ENCODE measurements at places on chromosomes 2 and 18.
A peak's percentile ranks its signal among the peaks of the same experiment; 100 is the strongest.

- no peak for DNase-seq
Observed at GRCh38 chr2:3045318-3045921, 332.2 kb downstream of the EIPR1 start.

GRCh38 chr2:73987109-73987947, 2.6 kb downstream of the TET3 start:
- peak; percentile 28 for DNase-seq

- DNase-seq = no peak
Observed at GRCh38 chr2:23606968-23607367, 222.0 kb downstream of the KLHL29 start.

DNA sequence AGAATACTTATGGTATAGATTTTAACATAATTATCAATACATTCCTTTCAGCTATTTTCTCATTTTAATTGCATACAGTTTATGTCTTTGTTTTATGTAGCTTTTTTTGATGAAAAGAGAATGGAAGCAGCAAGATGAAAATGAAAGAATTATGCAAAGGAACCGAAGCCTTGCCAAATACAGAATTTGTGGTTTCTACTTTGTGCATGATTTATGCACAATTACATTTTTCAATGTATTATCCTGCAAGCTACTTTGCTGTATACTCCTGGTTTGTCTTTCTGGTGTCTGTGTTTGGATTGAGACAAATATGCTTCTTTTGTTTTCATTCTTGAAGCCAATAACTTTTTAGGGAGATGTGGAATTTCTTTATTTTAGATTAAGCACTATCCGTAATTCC, 1642.6 kb upstream of the CELF4 start:
- no peak for DNase-seq

DNA sequence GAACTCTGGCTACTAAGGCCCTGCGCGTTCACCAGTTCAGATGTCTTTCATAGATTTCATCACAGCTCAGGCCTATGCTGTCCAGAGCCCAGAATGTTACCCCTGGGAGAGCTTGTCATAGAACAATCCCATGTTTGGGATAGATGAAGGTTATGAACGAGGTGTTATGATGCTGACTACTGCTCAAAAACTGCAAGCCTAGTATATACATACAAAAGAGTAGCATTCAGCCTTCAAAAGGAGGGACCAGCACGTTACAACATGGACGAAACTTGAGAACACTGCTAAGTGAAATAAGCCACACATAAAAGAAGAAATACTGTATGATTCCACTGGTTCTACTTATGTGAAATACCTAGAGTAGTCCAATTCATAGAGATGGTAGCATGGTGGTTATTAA, 401.9 kb downstream of the NBAS start:
- DNase-seq = no peak

- no peak for DNase-seq
Observed at GRCh38 chr2:10619643-10620042, 70.1 kb downstream of the NOL10 start.

- DNase-seq = no peak
Observed at GRCh38 chr18:69889009-69889408, 58.7 kb downstream of the CD226 start.

- DNase-seq = no peak
Observed at GRCh38 chr2:111986116-111986900, 68.8 kb upstream of the TMEM87B start.

DNA sequence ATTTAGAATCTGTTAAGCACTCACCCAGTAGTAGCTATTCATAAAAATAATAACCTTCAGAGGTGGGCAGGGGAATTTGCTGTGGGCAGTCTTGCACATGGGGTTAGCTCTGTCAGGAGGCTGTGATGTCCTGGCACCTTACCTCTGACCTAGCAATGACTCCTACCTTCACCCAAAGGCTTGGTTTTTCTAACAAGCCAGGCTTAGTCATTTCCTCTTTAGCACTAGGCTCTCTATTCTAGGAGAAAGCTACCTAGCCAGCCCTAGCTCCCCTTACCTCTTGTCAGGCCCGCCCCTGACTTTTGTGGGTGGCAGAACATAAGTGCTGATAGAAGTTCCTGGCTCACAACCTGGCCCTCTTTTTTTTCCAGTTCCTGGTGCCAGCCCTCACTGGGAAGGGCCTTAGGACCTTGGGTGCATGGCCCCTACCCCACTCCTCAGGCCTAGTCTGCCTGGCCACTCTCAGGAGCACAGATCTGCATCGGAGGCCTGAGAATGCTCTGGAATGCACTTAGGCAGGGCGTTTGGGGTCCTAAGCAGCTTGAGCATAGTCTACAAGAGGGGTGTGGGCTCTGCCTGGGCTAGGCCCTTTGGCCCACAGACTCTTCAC, 17.7 kb downstream of the CPLX4 start:
- DNase-seq = no peak

- no peak for DNase-seq
Observed at GRCh38 chr2:17162713-17163112, 355.5 kb downstream of the RAD51AP2 start.

DNA sequence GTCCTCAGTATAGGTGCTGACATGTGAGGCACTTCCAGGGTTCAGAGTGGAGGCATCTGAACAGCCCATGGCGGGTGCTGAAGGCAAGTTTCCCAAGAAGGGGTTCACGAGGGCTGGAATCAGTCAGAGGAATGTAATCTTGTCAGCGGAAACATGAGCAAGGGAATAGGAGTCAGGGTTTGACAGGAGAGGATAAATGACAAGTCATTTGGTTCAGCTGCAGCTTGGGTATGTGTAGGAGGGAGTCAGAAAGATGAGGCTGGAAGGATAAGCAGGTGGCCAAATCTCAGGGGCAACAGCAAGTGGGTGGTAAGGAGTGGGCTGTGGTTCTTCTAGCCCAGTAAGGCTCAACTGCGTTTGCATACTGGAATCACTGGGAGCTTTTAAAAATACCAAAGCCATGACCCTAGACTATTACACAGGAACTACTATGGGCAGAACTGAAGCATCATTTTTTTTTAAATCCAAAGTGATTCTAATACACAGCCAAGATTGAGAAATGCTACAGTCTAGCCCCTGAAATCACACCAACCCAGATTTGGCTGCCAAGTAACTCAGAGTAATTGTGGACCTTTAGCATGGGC, 41.8 kb upstream of the NAB1 start:
- no peak for DNase-seq

GRCh38 chr18:36176177-36176584, 11.1 kb upstream of the MOCOS start:
- DNase-seq = no peak

GRCh38 chr2:183068561-183068960, 10.0 kb upstream of the DUSP19 start:
- no peak for DNase-seq

DNA sequence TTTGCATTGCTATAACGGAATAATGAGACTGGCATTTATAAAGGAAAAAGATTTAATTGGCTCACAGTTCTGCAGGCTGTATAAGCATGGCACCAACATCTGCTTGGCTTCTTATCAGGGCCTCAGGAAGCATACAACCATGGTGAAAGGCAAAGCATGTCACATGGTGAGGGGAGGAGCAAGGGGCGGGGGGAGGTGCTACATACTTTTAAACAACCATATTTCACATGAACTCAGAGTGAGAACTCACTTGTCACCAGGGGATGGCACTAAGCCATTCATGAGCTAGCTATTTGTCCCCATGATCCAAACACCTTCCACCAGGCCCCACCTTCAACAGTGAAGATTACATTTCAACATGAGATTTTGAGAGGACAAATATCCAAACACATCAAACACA, 188.7 kb downstream of the MBD5 start:
- DNase-seq = no peak

DNA sequence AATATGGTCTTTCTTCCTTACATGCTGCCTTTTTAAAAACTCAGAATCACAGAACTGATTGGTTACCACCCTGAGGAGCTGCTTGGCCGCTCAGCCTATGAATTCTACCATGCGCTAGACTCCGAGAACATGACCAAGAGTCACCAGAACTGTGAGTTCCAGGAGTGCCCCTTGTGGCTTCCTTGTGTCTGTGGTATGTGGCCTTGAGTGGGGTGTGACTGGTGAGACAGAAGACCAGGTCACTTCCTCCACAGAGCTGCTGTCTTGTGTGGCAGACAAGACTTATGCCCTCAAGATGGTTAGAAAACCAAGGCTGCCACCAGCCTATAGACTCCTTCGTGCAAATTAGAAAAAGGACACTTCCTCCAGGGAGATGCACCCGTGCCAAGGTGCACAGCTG, 72.6 kb downstream of the EPAS1 start:
- no peak for DNase-seq

DNA sequence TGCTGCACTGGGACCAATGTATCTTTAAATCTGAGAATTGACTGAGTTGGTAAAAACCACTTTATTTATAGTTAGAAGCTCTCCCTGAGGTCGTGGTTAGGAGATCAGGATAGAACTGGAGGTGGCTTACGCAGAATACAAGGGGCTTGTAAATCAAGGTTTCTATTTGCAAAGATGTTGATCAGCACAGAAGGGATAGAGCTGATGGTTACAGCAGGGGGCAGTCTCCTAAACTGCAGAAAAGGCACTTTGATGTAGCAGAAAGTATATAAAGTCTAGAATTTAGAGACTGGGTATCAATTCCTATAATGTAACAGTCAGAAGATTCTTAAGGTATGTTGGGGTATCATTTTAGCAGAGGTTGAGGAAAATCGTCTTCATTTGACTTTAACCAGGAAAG, 25.2 kb upstream of the ACVR1 start:
- DNase-seq = no peak

GRCh38 chr2:51158251-51158650, 126.3 kb upstream of the NRXN1 start:
- DNase-seq = no peak

DNA sequence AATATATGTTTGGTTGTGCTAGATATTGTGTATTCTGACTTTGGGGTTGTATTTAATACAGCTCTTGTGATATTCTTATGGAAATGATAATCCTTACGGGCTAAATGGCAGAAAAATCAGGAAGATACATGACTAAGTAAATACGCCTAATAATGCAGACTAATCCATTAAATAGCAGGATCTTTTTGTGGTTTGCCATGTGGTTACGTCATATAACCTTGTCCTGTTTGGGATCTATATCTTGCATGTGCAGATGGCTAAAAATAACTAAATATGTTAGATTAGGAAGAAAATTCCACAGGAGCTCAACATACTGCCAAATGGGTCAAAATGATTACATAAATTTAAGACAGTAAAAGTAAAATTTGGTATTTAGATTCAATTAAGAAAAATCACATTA, 83.0 kb downstream of the NEB start:
- no peak for DNase-seq

DNA sequence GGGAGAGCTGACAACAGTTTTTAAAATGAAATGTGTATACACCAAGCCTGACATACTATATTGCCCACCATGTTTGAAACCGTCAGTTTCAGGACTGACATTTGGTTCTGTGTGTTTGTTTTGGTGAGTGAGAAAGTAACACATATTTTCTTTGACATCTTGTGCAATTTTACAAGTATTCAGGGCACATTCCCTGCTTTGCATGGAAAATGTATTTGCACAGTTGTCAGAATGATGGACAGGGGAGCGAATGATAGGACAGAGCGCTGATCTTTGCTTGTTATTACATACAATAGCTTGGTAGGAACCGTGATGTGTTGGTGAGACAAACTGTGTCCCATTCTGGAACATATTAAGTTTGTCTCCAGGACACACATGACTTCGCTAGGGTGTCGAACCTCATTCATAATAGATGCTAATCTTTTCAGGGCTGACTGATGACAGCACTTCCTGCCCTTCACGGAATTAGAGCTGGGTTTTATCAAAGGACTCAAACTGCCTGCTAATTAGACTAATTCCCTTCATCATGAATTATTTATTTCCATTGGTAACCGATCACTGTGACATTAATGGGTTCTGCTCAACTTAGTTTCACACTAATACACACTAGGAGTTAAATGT, 158.5 kb downstream of the CDCA7 start:
- DNase-seq = no peak

All from anterior cingulate cortex (tissue), 58 donors.